ENCODE measurements at places on chromosomes 1 and 21.

- no peak for DNase-seq
Measured at GRCh38 chr1:7371926-7372325, 399.2 kb upstream of the VAMP3 start.

GRCh38 chr1:98792123-98792522 lies 130.6 kb downstream of the SNX7 start:
- peak; percentile 13 for DNase-seq

DNA sequence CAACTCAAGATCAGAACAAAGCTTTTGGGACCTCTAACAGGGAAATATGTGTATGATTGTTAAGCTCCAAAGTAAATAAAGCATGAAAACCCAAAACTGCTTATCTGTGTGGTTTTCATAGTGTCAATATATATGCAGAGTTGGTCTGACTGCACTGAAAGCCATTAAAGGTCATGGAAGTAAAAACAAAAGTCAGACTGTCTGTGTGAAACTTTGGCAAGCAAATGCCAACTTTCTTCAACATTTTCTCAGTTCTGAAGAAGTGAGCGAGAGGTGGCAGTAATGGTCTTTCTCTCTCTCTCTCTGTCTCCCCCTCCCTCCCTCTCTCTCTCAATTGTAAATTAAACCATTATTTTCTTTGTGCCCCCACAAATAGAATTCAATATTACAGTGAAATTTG lies 100.1 kb upstream of the S1PR1 start:
- DNase-seq, result peak; percentile 53

- DNase-seq, result no peak
Measured at GRCh38 chr1:213274140-213274539, 223.1 kb downstream of the RPS6KC1 start.

DNA sequence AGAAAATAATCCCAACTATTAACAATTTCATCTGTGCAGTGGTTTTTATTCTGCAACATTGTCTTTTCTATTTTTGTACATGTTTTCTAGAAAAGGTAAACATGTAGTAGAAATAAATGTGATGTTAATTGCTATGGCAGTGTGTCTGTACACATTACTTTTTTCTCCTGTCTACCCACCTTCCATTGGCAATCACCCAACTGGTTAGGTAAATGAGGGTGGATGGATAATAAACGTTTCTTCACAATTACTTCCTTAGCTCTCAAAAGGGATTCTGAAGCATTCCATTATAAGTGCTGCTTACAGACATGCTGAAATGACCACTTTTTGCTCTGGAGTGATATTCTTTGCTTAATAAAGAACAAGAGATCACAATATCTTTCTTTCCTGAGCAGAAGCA lies 61.4 kb downstream of the MAGI3 start:
- DNase-seq, result no peak

DNA sequence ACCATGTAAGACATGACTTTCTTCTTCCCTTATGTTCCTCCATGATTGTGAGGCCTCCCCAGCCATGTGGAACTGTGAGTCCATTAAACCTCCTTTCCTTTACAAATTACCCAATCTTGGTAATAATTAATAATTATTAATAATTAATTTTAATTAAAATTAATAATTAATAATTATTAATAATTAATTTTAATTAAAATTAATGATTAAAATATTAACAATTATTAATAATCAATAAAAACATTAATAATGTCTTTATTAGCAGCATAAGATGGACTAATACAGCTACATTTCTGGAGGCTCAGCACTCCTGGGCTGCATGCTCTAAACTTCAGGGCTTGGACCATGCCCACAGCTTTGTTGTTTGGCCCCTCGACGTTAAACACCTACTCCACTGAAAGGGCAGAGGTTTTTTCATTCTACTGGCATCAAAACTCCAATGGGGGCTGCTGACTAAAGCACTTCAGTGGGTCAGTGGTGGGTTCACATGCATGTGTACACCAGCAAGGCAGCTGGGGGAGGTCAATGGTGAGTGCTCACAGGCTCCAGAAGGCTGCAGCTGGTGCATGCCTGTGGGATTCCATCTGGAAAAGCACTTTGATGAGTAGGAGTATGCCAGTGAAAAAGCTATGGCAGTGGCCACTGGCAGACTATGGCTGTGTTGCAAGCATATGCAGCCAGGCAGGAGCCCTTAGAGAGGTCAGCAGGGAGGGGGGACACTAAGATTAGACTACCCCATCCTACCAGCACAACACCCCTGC lies 561.3 kb downstream of the NCAM2 start:
- DNase-seq, result no peak

- peak; percentile 80 for DNase-seq
Measured at GRCh38 chr1:77281491-77282186, at the start of gene AK5. Gene AK5, plus strand, starts transcription at chr1:77282019. Its CDS starts 295 bp downstream, at chr1:77282314.

GRCh38 chr1:155833665-155834295 lies 23.2 kb downstream of the GON4L start:
- DNase-seq, result no peak

DNA sequence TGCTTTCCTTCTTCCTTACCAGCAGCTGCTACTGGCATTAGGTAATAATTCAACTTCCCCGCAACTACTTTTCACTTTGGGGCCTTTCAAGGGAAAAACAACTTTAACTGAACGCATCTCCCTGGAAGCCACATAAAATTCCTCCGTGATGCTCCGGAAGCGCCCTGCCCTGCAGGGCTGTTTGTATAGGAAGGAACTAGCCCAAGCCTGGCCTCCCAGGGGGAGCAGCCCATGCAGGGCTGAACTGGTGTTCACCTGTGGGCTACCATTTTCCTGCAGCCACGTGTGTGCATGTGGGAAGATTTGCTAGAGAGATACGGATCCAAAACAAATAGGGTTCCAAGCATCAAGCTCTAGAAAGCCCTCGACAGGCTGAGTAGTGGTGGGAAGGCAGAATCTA lies 14.4 kb downstream of the CLDN14 start:
- DNase-seq, result no peak

GRCh38 chr1:107414550-107414949 lies 273.7 kb downstream of the NTNG1 start:
- no peak for DNase-seq

DNA sequence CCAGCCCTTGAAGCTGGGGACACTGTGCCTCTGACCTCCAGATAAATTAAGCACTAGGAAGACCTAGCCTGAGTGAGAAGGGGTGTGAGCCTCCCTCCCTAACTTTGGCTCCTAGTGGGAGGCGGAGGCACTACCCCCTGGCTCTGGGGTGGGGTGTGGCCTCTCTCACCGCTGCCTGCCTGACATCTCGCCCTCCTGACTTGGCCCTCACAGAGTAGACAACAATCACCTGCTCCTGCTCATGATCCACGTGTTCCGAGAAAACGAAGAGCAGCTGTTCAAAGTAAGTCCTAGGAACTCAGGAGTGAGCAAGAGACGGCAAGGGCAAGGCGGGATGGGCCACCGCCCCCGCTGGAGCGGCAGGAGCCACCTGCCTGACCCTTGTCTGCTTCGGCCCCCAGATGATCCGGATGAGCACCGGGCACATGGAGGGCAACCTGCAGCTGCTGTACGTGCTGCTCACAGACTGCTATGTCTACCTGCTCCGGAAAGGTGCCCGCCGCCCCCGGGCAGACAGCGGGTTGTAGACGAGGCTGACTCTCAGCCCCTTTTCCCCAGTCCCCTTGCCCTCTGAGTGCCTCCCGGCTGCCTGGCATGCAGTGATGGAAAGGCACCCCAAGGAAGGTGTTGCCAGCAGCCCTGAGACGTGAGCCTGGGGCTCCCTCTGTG lies 8.1 kb upstream of the SLC25A34 start:
- no peak for DNase-seq

GRCh38 chr1:20037877-20038276 lies 32.1 kb upstream of the PLA2G5 start:
- no peak for DNase-seq

- DNase-seq, result no peak
Measured at GRCh38 chr1:70893381-70893780, 154.2 kb downstream of the PTGER3 start.

DNA sequence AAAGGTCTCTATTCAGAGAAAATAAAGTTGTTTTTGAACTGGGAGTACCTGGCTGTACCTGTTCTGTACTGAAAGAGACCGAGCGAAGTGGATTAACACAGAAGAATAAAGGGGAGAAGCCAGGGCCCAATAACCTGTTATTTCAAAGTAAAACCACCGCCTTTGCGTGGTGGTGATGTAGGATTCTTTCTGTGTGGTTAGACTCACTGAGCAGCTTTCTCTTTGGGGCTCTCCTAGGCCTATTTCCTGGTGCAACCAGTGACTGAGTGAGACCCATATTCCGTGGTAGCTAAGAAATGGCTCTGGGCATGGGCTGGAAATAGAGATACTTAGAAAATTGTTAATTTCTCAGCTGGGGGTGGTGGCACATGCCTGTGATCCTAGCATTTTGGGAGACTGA lies 99.9 kb downstream of the XCL2 start:
- DNase-seq, result no peak

- DNase-seq, result no peak
Measured at GRCh38 chr1:28244549-28245251, 8.8 kb downstream of the ATP5IF1 start.

DNA sequence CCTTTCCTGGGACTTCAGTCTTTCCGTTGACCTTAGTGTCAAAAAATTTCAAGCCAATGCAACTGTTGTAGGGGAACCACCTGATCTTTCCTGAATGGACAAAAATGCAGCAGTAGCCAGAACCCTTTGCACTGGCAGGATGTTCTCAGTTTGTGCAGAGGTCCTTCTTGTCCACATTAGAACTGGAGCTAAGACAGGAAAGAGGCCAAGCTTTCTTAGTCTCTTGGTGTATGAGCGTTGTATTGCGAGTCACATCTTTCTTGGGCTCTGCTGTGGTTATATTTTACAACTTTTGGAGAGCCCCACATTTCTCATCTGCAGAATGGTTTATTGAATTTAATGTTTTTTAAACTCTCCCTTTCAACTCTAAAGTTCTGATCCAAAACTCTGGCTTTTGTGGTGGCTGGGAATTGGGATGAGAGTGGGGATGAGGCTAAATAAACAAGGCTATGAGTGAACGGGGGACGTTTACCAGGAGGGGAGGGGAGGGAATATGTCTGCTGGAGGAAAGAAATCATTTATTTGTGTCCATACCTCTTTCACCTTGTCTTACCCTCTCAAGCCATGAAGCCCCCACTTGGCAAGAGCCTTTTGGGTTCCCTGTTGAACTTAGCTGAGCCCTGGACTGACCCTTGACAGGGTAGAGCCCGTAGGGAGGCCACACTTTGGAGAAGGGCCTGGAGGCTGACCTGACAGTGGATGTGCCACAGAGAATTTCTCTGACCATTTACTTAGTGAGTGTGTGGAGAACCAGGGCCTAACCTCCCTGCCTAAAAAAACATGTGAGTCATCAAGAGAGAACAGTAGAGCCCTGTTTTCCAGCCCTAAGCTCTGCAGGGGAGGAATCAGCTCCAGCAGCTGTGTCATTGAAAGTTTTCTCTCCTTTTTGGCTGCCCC lies 586 bp downstream of the CHI3L2 start:
- DNase-seq, result peak; percentile 91

- no peak for DNase-seq
Measured at GRCh38 chr1:245411245-245412036, 256.7 kb downstream of the KIF26B start.

- DNase-seq, result no peak
Measured at GRCh38 chr1:153928245-153928644, 5.5 kb upstream of the GATAD2B start.

GRCh38 chr1:180935326-180936109 lies 22.8 kb downstream of the KIAA1614 start:
- DNase-seq, result no peak

GRCh38 chr1:186611156-186611555 lies 69.1 kb downstream of the PTGS2 start:
- DNase-seq, result no peak

- DNase-seq, result no peak
Measured at GRCh38 chr21:34182436-34182835, 109.1 kb downstream of the MRPS6 start.

- DNase-seq, result peak; percentile 80
Measured at GRCh38 chr1:31745096-31745945, 18.8 kb downstream of the ADGRB2 start.

- DNase-seq, result no peak
Measured at GRCh38 chr1:37596182-37596667, 488 bp upstream of the GNL2 start.

GRCh38 chr1:214383381-214384372 lies 102.7 kb downstream of the SMYD2 start:
- DNase-seq, result no peak

GRCh38 chr1:193222056-193222615 lies 35.7 kb upstream of the B3GALT2 start:
- no peak for DNase-seq

- DNase-seq, result peak; percentile 57
Measured at GRCh38 chr1:82227306-82228095, 426.8 kb downstream of the ADGRL2 start.

DNA sequence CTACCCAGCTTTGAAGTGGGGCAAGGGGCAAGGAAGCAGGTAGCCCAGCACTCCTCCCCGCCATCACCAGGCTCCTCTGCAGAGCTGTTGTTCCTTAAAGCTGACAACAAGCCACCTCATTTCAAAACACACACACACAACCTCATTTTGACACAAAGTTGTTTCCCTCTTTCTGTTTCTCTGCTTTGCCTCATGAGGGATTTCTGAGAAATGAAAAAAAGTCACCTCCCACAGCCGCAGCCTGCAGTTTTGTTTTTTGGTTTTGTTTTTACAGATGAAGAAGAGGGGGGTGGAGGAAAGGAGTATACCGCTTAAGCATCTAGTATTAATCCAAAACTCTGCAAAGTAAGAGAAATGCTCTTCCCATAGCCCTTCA lies 12.1 kb downstream of the MCL1 start:
- DNase-seq, result no peak

DNA sequence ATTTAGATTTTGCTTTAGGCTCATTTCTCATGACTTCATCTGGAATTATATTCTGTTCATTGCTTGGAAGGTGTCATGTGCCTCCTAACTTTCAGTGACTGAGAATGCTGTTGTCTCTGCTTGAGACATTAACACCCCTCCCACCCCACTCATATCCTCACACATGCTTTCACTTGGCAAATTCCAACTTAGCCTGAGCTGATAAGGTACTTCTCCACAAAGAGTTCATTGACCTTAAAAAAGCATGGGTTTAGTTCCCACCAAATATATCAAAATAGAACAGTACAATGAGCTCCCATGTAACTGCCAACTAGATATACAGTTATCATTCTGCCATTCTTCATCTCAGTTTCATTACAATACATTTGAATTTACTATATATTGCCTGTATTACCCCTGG lies 576.5 kb upstream of the ADGRL2 start:
- DNase-seq, result no peak

GRCh38 chr1:10692401-10693021 lies 103.9 kb downstream of the CASZ1 start:
- peak; percentile 36 for DNase-seq

- DNase-seq, result peak; percentile 79
Measured at GRCh38 chr21:33075128-33075527, 5.2 kb downstream of the OLIG1 start.

All from astrocyte of the hippocampus (primary cell).